Activated T-helper 9 cell treated with anti-CD3 and anti-CD28 coated beads, Interleukin-2, amount 50 U/mL, for 16 hours (primary cell): ENCODE measurements at places on chromosomes 7 and 10.

DNA sequence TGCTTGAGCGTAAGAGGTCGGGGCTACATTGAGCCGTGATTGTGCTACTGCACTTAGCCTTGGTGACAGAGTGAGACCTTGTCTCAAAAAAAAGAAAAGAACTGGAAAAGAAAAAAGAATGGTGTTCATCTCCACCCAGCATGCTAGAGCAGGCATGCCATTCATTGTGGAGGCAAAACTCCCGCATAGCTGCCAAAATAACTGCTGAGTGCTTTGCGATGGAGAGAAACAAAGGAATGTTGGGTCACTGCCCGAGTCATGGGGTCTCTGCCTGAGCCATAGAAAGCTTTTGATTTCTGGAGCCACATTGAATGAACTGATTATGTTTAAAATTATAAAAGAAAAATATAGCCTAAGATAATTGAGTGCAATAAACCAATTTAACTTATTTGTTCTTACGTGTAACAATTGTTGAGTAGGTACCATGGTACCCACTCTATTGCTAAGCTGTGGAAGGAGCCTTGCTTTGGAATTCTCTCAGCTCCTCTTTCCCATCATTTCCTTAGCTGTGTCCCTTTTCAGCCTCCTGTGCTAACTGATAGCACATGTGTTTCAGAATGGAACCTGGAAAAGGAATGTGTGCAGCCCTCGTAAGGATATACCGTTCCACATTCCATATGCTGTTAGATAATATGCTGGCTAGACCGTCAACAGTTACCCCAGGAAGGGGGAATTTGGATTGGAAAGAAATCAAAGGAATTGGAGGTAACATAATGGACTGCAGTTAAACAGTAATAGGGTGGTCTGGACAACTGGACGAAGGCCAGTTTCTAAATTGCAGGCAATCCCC lies 99.0 kb downstream of the KIAA1217 start:
- DNase-seq, result no peak

DNA sequence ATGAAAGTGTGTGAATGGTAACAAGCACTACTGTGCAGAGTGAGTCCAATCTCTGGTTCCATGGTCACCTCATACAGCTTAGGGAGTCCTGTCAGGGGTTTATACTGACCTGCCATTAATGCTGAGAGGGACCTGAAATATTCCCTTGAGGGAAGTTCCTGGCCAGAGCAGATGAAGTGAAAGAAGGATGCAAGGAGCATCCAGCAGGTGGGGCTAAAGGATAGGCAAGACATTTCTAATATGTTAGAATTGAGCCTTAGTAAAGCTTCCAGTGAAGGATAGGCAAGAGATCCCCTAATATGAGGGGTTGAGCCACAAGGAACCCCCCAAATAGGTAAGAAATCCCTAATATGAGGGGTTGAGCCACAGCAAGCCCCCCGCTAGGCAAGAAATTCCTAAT lies 25.5 kb upstream of the FAM221A start:
- DNase-seq, result no peak

DNA sequence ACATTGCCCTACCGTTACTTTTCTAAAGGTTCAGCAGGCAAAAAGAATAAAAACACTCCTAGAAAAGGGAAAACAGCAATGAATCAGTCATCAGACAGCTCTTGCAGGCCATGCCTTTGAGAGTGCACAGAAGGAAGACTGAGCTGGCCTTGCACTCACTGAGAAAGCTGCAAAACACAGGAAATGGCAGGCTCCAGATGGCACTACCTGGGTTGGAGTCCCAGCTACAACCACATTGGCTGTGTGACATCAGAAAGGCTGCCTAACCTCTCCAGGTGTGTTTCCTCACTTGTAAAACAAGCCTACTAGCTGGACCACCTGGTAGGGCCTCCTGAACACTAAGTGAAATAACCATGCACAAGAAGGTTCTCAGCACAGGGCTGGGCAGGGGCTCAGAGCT lies 113.7 kb downstream of the SFMBT2 start:
- DNase-seq, result no peak

DNA sequence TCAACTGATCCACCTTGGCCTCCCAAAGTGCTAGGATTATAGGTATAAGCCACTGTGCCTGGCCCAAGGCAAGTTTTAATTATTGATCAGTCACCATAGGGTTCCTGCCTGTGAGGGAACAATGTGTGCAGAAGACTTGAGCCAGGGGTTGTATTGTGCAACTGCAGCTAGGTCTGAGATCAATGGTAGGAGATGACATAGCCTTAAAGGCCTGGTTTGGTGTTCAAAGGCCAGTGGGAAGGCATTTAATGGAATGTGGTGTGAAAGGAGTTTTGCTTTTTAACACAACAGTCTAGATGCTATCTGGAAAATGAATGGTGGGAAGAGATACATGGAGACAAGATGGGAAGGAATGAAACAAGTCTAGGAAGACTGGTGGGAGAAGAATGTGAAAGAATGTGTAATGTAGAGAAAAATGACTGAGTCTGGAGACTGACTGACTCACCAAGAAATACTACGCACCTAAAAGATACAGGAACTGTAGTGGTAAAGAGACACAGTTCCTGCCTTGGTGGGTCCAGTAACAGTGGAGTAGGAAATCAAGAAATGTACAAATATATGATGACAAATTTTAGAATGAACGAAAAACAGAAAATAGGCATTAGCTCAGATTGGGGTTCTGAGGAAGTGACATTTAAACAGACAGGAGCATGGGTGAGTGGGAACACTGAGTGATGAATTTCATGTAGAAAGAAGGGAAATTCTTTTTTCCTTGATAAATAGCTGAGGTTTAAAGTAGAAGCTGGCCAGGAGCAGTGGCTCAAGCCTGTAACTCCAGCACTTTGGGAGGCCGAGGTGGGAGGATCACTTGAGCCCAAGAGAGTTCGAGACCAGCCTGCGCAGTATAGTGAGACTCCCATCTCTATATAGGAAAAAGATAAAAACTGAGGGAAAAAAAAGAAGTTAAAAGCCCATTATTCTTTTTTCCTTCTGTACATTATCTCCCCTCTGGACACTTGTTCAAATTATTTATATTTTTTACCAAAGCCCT lies 9.4 kb downstream of the HNRNPF start:
- no peak for DNase-seq

- no peak for DNase-seq
These were observed 14.3 kb downstream of the EIF4EBP2 start for GRCh38 chr10:70418229-70418628.

- no peak for DNase-seq
These were observed 24.1 kb upstream of the PDGFA start for GRCh38 chr7:543501-544337.

- DNase-seq, result no peak
These were observed 37.8 kb downstream of the PTPRN2 start for GRCh38 chr7:158549616-158550393.

DNA sequence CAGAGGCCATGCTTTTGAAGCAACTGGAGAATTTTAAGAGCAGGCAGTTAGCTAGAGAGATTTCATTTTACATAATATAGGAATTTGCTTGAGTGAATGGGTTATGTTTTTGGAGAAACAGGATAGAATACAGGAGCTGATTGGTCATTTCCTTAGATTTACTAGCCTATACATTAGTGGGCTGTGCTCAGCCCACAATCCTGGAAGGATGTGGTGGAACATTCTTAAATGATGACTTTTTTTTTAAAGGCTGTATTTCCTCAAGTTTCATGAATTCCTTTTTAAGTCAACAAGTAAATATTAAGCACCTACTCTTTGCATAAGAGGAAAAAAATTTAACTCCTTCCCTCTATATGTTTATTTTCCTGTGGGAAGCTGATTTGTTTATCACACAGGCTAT lies 314.4 kb upstream of the BMPER start:
- DNase-seq, result no peak

GRCh38 chr10:30662814-30663213 lies 33.3 kb upstream of the LYZL2 start:
- DNase-seq, result no peak

DNA sequence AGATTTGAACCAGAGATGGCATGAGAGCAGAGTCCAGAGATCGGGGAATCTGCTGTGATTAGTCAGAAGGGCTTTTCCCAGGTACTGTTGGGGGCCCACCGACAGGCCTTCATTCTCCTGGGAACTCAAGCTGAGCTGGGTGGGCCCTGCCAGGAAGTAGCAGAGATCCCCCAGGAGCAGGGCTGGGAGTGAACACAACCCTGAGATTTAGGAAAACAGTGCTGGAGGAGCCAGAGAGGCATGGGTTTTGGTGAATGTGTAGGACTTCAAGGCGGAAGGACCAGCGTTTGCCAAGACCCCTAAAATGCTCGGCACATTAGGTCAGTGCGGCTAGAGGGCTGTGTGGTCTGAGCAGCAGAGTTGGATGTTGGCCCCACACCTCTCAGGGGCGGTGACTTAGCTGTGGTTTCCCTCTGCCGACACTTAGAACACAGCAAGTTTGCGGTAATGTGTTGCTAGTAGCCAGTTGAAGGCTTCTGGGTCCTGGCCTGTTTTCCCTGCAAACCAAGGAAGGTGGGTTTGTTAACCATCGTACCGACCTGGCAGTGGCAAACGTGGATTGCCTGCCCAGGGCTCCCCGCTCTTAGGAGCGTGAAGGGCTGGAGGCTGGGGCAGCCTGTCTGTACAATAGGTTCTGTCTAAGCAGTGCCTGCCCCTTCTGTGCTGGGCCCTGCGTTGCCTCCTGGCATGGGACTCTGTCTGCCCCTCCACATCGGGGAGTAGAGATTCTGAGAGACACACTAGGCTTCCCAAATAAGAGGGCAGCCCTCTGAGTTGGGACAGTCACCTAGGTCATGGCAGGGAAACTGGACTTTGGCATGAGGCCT lies 14.0 kb downstream of the NACAD start:
- no peak for DNase-seq

GRCh38 chr10:7300384-7300971 lies 110.4 kb downstream of the SFMBT2 start:
- DNase-seq, result no peak

GRCh38 chr7:70893422-70893821 lies 238.5 kb upstream of the GALNT17 start:
- DNase-seq, result no peak

DNA sequence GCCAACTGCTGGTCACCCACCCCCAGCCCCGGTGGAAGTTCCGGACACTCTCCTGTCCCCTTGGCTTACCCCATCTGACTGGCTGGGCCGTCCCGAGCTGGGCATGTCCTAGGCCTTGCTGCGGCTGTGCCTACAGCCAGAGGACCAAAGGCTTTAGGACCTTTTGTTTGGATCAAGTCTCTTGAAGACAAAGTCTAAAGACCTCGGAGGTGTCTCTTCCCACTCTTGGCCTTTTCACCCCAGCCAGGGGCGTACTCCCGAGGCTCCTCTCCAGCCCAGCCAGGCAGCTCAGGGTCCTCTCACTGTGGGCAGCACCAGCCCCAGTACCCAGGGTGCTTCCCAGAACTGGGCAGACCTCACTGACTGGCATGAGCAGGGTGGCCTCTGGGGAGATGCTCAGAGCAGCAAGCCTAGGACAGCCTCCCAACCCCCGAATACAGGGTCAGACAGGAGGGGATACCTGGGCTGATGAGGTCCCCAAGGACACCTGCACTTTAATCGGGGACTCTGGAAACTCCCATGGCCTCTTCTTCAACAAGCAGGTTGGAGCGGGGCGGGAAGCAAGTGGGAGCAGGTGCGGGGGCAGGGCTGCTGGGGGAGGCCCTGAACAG lies 2.7 kb upstream of the PWWP2B start:
- DNase-seq, result no peak

DNA sequence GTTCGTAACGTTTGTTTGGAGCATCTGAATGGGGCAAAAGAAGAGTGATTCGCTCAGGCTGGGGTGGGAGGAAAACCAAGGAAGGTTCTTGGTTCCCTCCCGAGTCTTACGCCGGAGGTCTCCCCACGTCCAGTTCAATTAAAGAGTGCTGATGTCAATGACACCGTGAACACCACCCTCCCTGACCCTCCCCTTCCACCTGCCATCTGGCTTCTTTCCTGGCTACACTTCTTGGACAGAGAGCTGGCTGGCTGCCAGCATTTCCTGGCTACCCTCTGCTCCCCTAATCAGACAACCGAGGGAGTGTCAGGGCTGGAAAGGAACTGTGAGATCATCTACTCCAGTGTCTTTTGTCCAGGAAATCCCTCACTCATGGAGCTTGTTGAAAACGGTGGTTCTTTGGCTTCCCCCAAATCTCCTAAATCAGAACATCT lies 24.1 kb upstream of the FFAR4 start:
- no peak for DNase-seq

DNA sequence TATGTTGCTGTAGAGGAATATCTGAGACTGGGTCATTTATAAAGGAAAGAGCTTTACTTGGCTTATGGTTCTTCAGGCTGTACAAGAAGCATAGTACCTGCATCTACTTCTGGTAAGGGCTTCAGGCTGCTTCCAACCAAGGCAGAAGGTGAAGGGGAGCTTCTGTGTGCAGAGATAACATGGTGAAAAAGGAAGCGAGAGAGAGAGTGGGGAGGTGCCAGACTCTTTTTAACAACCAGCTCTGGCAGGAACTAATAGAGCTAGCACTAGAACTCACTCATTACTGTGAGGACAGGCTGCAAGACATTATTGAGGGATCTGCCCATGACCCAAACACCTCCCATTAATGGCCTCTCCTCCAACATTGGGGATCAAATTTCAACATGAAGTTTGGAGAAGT lies 94.5 kb downstream of the KIF20B start:
- DNase-seq, result no peak

DNA sequence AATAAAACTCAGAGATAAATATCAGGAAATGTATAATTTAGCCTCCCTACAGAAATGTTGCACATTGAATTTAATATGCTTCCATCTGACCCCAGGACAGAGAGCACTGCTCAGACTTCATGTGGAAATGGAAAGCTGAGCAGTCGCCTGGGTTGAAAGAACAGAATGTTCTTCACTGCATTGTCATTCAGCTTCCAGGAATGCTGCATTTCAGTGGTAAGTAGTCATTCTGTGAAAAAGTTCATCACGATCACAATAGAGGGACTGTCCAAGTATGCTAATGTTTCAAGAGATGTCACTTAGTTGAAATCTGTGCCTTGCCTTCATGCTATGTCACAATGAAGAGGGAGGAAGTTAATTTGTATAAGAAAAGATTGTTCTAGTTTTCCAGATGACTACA lies 147.3 kb downstream of the NRCAM start:
- DNase-seq, result no peak

GRCh38 chr10:52740913-52741675 lies 31.5 kb downstream of the MBL2 start:
- no peak for DNase-seq

- no peak for DNase-seq
These were observed 134.1 kb downstream of the GFRA1 start for GRCh38 chr10:116138897-116139296.

GRCh38 chr10:4127518-4128315 lies 342.7 kb upstream of the KLF6 start:
- DNase-seq, result no peak

DNA sequence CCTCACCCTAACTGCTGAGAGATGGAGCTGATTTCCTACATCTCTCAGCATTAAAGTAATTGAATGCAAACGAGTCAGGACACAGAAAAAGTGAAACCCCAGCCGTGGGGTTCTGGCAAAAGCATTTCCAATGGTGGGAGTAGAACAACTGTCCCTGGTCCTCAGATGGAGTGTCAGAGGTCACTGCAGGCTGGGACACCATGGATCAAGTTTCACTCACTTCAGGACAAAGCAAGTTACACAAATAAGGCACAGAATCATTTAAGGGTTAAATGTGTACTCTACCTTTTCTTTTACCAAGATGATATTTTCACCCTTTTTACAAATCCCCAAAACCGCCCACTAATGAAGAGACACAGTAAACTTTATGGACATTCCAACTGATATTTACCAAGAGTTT lies 607.8 kb downstream of the PARD3 start:
- no peak for DNase-seq

- DNase-seq, result no peak
These were observed 11.0 kb upstream of the IMPDH1 start for GRCh38 chr7:128420773-128421172.
